ENCODE measurements at places on chromosomes 12 and 14.

- no peak for DNase-seq
These were observed 11.6 kb upstream of the UNC119B start for GRCh38 chr12:120698665-120699064.

DNA sequence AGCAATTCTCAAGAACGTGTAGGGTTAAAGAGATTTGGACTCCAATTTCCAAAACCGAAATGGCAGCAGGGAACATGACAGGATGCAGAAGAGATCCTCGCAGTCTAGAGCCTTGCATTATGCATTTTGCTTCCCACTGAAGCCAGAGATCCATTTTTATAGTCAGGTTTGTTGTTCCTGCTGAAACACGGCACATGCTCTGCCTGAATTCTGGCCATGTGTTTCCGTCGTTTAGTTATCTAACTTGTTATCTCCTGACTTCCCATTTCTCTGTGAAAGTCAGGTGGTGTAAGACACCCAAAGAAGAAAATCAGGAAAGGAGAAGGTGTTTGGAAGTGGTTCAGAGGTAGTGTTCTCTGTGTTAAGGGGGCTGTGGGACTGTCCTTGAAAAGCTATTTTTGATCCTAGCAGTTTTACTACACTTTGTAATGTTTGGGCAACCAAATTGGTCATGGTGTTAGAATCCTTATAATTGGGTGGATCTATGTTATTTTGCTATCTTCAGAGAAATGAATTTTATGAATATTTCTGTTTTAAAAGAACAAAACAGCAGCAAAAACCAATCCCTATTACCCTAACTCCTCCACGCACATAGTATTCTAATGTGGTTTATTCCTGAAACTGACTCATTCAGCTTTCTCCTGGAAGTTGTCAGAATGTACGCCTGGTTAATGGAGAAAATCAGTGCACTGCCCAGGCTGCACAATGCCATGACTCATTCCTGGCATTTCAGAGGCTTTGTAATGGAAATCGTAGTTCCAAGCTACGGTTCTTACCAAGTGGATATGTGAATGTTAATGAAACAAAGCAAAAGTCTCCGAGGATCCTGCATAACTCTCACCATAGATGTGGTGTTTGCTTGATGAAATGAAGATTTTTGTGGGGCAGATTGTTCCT, 110.1 kb downstream of the SAMD4A start:
- no peak for DNase-seq

DNA sequence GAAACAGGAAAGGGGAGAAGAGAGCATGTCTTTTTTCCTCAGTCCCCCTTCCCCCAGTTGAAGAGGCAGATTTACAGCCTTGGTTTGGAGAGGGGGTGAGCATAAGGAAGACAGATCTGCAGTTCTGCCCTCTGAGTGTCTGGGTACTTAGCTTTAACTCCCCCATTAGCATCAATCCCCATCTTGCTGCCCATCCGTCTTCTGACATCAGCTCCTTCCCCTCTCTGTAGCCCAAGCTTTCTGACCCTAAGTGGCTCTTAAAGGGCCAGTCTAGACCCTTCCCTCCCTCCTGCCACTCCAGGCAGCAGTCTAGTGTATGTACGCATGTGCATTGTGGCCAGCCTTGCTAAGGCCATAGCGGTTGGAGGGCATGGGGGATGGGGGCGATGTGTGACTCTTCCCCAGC, 7.3 kb downstream of the GPR84 start:
- DNase-seq: no peak

- DNase-seq: no peak
These were observed 211.1 kb downstream of the SPTSSA start for GRCh38 chr14:34250959-34251358.

GRCh38 chr14:53109105-53110041, 43.8 kb downstream of the DDHD1 start:
- DNase-seq: no peak

DNA sequence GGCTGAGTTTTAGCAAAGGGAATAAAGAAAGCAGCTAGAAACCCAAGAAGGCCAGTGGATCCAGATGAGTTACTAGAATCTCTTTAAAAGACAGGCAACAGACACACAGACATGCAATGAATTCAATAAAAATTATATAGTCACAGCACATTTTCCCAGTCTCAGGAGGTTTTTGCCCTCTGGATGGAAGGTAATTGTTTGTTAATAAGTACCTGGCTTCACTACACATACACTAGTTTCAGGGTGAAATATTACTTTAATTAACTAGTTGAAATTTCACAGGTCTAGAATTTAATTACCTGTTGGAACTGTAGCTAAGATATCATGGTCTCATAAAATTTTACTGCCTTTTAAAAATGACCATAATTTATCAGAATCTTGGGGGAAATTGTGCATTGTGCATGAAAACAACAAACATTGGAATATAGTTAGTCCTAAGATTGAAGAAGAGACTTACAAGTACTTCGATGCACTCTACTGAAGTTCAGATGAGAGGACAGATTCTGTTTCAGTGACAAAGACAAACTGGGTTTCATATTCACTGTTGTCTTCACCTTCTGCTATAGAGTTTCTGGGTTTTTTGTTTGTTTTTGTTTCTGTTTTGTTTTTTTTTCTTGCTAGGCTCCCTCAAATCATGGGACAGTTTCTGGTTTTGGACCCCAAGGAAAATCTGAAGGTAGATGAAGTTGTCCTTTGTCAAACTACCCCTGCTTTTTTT, 277.0 kb upstream of the GARIN6 start:
- DNase-seq: no peak

DNA sequence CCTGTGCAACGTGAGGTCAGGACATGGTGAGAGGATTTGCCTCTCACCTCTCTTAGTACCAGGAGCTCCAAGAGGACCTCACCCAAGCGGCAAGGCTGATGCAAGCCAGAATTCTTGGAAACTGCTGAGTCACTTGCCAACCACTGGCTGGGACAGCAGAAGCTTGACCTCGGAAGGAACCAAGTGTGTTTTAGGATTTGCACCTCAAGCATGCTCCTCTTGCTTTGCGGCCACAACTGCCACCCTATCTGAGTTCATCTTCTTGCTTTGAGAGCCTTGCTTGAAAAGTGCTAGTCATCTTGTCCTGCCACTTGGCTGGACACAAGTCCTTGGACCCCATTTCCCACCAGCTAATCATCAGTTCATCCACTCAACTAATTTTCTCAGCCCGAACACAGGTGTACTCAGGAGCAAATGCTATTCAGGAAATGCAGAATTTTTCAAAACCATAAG, 195.8 kb downstream of the SLC25A21 start:
- no peak for DNase-seq

- DNase-seq: no peak
These were observed 866.7 kb upstream of the TMEM132C start for GRCh38 chr12:127400221-127400620.

DNA sequence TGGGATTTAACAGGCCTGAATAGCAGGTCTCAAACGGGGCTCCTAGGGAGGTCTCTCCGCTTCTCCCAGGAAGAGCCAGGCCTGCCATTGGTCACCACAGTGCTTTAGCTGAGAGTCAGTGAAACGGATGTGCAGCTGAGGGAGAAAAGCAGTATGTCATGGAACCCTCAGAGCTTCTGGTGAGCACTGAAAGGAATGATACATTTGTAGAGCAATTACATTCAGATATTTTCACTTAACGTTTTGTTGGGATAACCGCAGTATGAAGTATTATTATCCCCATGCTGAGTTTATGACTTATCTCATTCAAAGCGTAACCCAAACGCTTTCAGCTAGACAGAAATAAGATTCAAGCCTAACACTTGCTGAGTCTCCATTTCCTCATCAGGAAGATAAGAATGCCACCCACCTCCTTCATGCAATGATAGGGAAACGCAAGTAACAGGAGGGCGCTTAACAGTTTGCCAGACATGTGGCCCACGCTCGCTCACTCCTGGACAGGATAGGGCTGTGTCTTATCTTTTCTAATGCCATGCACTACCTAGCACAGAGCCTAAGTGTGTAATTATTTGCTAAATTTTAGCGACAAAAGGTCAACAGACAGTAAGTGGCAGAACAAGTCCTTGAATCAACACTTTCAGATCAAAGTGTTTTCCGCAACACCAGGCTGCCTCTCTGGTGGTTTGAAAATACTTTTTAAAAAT, 28.2 kb downstream of the DAD1 start:
- DNase-seq: peak; percentile 75

- DNase-seq: no peak
These were observed 136.3 kb downstream of the ADCK1 start for GRCh38 chr14:77936138-77936639.

GRCh38 chr14:62076368-62076767, 314.1 kb downstream of the SNAPC1 start:
- no peak for DNase-seq

- DNase-seq: no peak
These were observed 112.0 kb upstream of the TMCC3 start for GRCh38 chr12:94762259-94762942.

DNA sequence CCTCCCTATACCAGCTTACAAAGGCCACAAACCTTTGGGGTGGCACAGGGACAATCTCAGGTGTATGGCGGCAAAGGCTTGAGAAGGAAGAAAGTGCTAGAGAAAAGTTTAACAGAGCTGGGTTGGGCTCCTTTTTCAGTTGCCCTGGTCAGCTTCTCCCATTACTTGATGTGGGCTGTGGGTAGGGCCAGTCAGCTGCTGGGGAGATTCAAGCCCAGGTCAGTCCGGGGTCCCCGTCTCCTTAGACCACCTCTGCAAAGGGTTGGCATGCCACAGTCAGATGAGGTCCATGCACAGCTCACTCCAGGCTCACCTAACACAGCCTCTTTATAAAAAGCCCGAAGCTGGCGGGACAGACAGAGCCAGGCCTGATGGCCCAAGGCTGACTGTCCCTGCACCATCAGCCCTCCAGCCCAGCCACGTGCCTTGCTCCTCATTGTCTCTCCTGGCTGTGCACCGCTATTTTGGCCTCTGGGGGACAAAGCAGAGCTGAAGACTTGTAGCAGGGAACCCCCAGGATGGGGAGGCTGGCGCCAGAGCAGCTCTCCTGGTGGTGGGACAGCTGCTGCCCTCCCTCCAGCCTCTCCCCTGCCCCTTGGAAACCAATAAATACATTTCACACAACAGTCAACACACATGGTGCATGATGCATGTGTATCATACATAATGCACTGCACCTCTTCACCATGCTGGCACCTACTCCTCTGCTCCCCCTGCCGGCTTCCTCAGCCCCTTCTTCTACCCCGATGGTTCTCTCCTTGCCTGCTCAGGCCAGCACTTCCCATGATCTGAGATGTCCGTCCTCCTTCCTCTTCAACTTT, 61.7 kb upstream of the DDX11 start:
- DNase-seq: no peak

DNA sequence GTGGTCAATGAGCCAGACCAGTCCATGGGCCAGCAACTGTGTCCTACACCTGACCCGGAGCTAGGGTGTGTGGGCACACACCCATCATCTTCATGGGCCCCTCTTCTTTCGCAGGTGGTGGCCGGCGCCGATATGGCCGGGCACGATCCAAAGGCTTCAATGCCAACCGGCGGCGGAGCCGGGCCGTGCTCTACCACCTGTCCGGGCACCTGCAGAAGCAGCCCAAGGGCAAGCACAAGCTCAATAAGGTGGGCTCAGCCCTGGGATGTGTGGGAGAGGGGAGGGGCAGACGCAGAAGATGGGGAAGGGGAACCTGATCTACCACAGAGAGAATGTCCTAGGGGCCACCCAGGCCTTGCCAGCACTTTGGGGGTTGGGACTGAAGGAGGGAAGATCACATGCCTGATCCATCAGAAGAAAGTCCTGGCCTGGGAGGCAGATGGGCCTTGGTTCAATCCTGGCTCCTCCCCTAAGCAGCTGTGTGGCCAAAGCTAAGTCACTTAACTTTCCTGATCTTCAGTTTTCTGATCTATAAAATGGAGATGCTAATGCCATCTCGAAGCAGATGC, 3.8 kb downstream of the KCNH3 start:
- no peak for DNase-seq

DNA sequence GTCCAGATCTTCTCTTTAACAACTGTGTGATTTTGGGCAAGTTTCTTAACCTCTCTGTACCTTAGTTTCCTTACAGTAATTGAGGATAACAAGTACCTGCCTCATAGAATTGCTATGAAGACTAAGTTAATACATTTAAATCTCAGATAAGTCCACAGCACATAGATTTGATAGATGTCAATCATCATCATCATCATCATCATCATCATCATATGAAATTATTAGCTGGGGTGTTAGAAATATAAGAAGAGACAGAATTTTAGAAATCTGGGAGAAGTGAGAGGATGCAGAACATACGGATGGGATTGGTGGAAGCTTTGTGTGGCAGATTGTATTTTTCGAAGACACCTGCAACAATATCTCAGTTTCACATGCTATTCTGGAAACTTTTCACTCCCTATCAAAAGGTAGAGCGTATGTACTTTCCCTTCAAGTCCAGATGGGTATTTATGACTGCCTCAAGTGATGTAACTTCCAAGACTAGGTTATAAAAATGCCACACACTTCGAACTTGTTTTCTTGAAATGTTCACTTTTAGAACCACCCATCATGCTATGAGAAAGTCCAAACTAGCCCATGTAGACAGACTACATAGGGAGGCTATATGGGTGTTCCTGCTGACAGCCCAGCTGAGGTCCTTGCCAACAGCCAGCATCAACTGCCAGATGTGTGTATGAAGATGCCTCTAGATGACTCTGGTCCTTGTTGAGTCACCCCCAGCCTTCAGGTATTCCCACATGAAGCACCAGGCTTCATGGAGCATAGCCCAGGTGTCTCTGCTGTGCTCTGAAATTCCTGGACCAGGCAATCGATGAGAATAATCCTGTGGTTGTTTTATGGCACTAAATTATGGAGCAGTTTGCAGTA, 20.7 kb upstream of the SDR39U1 start:
- DNase-seq: no peak

- no peak for DNase-seq
These were observed 20.2 kb downstream of the VPS37B start for GRCh38 chr12:122875590-122876220.

- no peak for DNase-seq
These were observed 743 bp downstream of the PUS1 start for GRCh38 chr12:131929581-131930456.

GRCh38 chr12:121423682-121424623, 24.0 kb downstream of the RNF34 start:
- DNase-seq: no peak

GRCh38 chr12:58502226-58502625, 418.1 kb downstream of the LRIG3 start:
- peak; percentile 83 for DNase-seq

DNA sequence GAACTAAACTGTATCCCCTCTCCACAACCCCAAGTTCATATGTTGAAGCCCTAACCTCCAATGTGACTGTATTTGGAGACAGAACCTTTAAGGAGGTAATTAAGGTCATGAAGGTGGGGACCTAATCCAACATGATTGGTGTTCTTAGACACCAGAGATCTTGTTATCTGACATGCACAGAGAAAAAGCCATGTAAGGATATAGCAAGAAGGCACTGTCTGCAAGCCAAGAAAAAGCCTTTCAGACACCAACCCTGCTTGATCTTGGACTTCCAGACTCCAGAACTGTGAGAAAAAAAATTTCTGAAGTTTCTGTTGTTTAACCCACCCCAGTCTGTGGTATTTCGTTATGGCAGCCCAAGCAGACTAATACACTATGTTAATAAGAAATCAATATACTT, 62.2 kb upstream of the CFL2 start:
- DNase-seq: no peak
